ENCODE measurements at places on chromosomes 1 and 21. TPM values are rescaled to one million over a fixed set of nuclear protein-coding genes. Genes with fewer than 3 reads are reported as not detected.
A peak's percentile ranks its signal among the peaks of the same experiment; 100 is the strongest.

The KLHDC9 gene
- total RNA-seq = 1.4 TPM

The PLA2G2D gene
- total RNA-seq = not detected

The GSTM1 gene
- total RNA-seq = not detected

The OLIG2 gene
- total RNA-seq = not detected

The CD48 gene
- total RNA-seq = 0.20 TPM

The CD247 gene
- total RNA-seq = 0.57 TPM

DNA sequence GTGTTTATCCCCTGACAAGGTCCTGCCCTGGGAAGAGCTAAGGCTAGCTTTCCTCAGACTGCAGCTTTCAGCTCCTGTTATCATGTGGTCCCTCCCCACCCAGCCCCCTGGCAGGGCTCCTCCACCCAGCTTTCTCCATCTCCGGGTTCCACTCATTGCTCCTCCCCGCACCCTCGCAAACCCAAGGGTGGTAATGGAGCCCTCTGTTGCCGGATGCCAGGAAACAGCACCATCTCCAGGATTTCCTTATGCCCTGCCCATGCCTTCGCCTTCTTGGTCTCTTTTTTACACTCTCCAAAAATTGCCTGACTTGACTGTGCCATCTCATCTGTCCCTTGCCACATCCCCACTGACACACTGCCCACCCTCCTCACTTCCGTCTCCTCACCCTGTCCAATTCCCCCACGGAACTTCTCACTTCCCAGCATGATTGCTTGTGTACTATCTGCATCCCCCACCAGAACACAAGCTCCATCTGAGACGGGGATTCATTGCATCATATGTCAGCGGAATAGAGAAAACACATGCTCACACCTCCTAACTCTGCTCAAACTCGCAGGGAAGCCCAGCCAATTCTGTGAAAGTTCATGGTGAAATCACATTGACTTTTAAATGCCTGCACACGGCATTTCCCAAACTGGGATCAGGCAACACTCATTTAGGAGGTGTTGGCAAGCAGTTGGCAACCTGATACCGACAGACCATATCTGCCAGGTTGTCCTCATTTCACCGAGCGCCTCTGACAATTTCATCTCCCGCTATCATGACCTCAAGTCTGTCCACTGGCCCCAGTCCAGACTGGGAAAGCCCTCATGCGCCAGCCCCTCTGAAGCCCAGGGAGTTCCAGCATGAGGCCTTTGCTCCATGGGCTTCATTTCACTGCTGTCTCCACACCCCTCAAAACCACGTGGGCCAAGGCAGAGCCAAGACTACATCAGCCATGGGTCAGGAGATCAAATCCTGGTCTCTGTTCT lies 201.1 kb downstream of the MATN1 start:
- no peak overlapping the region for H3K27ac ChIP-seq
- peaks cover 12% of the 10 kb centered on the region for H3K4me1 ChIP-seq
- H3K36me3 ChIP-seq = no peaks in the 10 kb centered on the region
- H3K4me3 ChIP-seq = no peak overlapping the region
- 0 out of 2 replicates have a peak, but pooled peaks cover 3% of the 10 kb centered on the region for H3K27me3 ChIP-seq
- DNase-seq = no peak

DNA sequence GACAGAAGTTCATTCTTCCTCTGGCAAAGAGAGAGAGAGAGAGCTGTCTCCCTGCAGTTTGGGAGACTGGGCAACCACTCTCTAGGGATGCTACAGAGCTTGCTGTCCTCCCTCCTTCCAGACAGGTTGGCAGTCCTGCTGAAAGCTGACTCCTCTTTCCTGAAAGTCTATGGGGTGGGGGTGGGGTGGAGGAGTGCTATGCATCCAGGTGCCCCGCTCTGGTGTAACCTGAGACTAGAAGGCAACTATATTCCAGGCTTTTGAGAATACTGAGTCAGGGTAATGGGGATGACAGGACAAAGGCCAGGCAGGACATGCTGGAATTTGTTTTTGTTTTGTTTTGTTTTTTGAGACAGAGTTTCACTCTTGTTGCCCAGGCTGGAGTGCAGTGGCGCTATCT lies 55.4 kb downstream of the OPTC start:
- H3K36me3 ChIP-seq = no peaks in the 10 kb centered on the region
- H3K4me3 ChIP-seq = no peak overlapping the region
- DNase-seq = no peak
- H3K27ac ChIP-seq = no peak overlapping the region
- peaks cover 13% of the 10 kb centered on the region for H3K4me1 ChIP-seq

GRCh38 chr1:58346036-58346355 lies 200.5 kb downstream of the OMA1 start:
- H3K4me3 ChIP-seq = no peak overlapping the region
- H3K27ac ChIP-seq = no peak overlapping the region
- DNase-seq = no peak
- no peaks in the 10 kb centered on the region for H3K4me1 ChIP-seq
- H3K27me3 ChIP-seq = peaks cover 51% of the 10 kb centered on the region
- H3K36me3 ChIP-seq = no peaks in the 10 kb centered on the region

GRCh38 chr1:117077267-117077666 lies 17.1 kb downstream of the TTF2 start:
- DNase-seq = peak; percentile 48
- peaks cover 60% of the 10 kb centered on the region for H3K36me3 ChIP-seq
- no peak overlapping the region for H3K27ac ChIP-seq
- no peak overlapping the region for H3K4me3 ChIP-seq

DNA sequence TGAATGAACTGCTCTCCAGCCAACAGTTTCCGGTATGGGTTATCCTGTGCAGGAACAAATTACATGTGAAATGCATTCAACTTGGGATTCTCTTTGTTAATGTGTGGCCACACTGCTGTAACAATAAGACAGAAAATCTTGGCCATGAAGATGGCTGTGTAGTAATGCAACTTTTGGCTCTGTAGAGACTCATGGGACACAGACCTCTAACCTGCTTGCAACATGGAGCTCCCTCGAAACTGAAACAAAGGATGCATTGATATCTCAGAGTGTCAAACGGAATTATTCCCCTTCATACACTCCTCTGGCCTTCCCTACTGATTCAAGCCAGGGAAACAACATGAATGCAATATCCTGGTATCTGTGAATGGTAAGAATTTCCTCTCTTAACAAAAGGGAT lies 559.3 kb upstream of the ZRANB2 start:
- no peaks in the 10 kb centered on the region for H3K27me3 ChIP-seq
- no peak overlapping the region for H3K27ac ChIP-seq
- H3K4me1 ChIP-seq = no peaks in the 10 kb centered on the region
- no peak for DNase-seq

- H3K4me1 ChIP-seq = no peaks in the 10 kb centered on the region
- H3K27me3 ChIP-seq = no peaks in the 10 kb centered on the region
- no peak for DNase-seq
- H3K27ac ChIP-seq = no peak overlapping the region
- no peak overlapping the region for H3K4me3 ChIP-seq
Observed at GRCh38 chr1:200918006-200918405, 23.3 kb downstream of the INAVA start.

DNA sequence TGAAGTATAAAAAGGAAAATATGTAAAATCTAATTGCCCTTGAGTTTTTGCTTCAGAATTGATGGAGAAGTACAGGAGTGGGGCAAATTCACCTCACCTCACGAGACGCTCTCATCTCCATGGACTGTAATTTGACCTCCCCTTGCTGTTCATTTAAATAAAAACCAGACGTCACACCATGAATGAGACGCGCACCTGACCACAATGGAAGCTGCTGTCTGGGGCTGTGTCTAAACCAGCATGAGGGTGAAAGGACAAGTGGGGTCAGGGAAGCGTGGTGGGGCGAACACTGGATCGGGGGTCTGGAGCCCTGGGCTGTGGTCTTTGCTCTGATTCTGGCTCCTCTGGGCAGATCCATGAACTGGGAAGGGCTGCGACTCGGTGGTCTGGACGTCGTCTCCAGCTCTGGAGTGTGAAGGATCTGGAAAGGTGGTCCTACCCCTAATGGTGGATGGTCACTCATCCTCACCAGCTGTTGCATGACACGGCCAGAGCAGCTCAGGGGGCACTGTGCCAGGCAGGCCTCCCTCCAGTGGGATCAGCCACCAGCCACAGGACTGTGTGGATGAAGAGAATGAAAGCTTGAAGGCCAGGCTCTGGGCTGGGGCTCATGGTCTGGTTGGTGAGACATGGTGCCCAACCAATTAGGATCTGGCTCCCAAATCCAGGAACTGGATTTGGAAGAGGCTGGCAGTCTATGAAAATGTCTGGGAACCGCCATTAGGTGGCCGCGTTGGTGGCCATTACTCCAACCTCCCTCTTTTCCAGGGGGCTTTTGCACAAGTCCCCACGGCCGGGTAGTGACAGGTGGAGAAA lies 728.6 kb downstream of the PTPRU start:
- DNase-seq = no peak
- peaks cover 16% of the 10 kb centered on the region for H3K27me3 ChIP-seq
- no peaks in the 10 kb centered on the region for H3K36me3 ChIP-seq
- H3K4me1 ChIP-seq = peaks cover 13% of the 10 kb centered on the region
- H3K4me3 ChIP-seq = no peak overlapping the region
- H3K27ac ChIP-seq = no peak overlapping the region

- H3K27ac ChIP-seq = no peak overlapping the region
- no peaks in the 10 kb centered on the region for H3K36me3 ChIP-seq
- no peak overlapping the region for H3K4me3 ChIP-seq
- no peaks in the 10 kb centered on the region for H3K27me3 ChIP-seq
- H3K4me1 ChIP-seq = no peaks in the 10 kb centered on the region
Observed at GRCh38 chr1:147565189-147565980, 24.1 kb downstream of the BCL9 start.

GRCh38 chr1:3821908-3822307 lies 25.6 kb upstream of the LRRC47 start:
- H3K36me3 ChIP-seq = no peaks in the 10 kb centered on the region
- H3K4me3 ChIP-seq = no peak overlapping the region
- H3K27ac ChIP-seq = no peak overlapping the region
- no peaks in the 10 kb centered on the region for H3K27me3 ChIP-seq

- no peak overlapping the region for H3K4me3 ChIP-seq
- no peak overlapping the region for H3K27ac ChIP-seq
- H3K36me3 ChIP-seq = no peaks in the 10 kb centered on the region
- no peaks in the 10 kb centered on the region for H3K4me1 ChIP-seq
- H3K27me3 ChIP-seq = no peaks in the 10 kb centered on the region
Observed at GRCh38 chr1:98221923-98222322, 301.1 kb upstream of the DPYD start.

- H3K4me3 ChIP-seq = peak overlapping the region; percentile 41
- H3K36me3 ChIP-seq = no peaks in the 10 kb centered on the region
- DNase-seq = peak; percentile 49
- peaks cover 24% of the 10 kb centered on the region for H3K4me1 ChIP-seq
- H3K27ac ChIP-seq = peak overlapping the region; percentile 40
Observed at GRCh38 chr1:111592389-111593361, 26.9 kb upstream of the RAP1A start.

DNA sequence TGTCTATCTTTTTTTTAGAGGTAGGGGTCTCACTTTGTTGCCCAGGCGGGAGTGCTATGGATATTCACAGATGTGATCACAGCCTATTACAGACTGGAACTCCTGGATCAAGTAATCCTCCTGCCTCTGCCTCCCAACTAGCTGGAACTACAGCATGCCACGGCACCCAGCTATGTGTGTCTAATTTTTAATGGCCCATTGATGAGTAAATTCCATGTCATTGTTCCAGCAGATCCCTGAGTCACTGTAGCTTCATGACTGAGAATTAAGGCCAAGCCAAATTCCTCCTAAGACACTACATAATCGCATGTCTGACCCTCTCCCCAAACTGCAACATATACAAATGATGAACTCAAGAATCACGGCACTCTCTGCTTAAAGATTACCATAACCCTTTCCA lies 84.2 kb upstream of the RGS2 start:
- peaks cover 7% of the 10 kb centered on the region for H3K4me1 ChIP-seq
- no peak overlapping the region for H3K27ac ChIP-seq
- DNase-seq = no peak
- H3K27me3 ChIP-seq = no peaks in the 10 kb centered on the region
- no peak overlapping the region for H3K4me3 ChIP-seq
- H3K36me3 ChIP-seq = no peaks in the 10 kb centered on the region

DNA sequence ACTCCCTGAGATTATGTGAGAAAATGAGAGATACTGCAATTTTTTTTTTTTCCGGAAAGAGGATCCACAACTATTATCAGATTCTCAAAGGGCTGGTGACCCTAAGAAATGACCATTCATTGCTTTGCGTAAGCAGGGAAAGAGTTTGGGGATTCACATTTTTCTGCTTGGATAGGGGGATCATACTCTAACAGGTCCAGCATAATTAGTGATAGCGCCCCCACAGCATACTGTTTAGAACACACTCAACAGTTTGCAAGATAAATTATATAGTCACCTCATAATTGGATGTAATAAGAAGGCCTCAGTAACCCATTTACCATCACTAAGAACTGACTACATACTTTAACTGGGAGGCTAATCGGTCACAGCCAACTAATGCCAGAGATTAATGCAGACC lies 1.9 kb downstream of the CCT3 start:
- peak overlapping the region; percentile 98 for H3K4me3 ChIP-seq
- H3K27me3 ChIP-seq = no peaks in the 10 kb centered on the region
- H3K36me3 ChIP-seq = peaks cover 43% of the 10 kb centered on the region
- peak; percentile 19 for DNase-seq
- H3K27ac ChIP-seq = peak overlapping the region; percentile 78

- no peak overlapping the region for H3K27ac ChIP-seq
- H3K27me3 ChIP-seq = no peaks in the 10 kb centered on the region
- DNase-seq = no peak
- H3K4me3 ChIP-seq = no peak overlapping the region
- no peaks in the 10 kb centered on the region for H3K36me3 ChIP-seq
- H3K4me1 ChIP-seq = peaks cover 42% of the 10 kb centered on the region
Observed at GRCh38 chr1:161073474-161074121, 3.9 kb upstream of the ARHGAP30 start.

GRCh38 chr1:27872802-27873551 lies 633 bp downstream of the THEMIS2 start:
- no peaks in the 10 kb centered on the region for H3K36me3 ChIP-seq
- H3K27ac ChIP-seq = peak overlapping the region; percentile 37
- H3K4me3 ChIP-seq = peak overlapping the region; percentile 84
- peaks cover 8% of the 10 kb centered on the region for H3K4me1 ChIP-seq

DNA sequence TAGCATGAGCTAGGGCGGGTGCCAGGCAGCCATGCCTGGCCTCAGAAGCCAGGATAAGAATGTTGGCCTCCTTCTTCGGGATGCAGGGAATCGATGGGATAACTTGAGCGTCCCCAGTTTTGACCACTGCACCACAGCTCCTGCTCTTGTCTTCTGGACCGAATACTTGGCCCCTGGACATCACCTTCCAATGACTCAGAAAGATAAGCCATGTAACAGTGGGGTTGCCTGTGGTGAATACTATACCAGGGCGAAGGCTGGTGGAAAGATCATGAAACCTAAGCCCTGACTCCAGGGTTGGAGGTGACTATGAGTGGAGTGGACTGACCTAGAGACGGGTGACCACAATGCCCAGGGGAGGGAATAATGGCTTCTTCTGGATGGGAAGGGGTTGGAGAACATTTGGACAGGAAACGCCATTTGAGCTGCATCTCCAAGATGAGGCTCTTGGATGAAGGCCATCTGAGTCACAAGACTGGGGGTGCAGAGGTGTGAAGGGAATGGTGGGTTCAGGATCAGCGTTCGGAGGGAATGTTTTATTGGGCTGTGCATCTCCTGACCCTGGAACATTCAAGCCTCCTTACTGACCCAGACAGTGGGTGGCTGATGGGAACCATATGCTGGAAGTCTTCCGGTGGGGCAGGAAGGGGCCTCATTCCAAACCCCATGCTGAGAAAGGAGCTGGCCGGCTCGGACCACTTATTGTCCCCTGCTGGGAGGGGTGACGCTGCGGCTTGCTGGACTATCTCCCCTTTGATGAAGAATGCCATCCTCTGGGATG lies 18.5 kb upstream of the KCNE2 start:
- H3K27me3 ChIP-seq = no peaks in the 10 kb centered on the region
- DNase-seq = no peak
- no peak overlapping the region for H3K4me3 ChIP-seq
- H3K36me3 ChIP-seq = no peaks in the 10 kb centered on the region

All from HCT116 (cell line).